ENCODE measurements at places on chromosomes 11 and 22.

DNA sequence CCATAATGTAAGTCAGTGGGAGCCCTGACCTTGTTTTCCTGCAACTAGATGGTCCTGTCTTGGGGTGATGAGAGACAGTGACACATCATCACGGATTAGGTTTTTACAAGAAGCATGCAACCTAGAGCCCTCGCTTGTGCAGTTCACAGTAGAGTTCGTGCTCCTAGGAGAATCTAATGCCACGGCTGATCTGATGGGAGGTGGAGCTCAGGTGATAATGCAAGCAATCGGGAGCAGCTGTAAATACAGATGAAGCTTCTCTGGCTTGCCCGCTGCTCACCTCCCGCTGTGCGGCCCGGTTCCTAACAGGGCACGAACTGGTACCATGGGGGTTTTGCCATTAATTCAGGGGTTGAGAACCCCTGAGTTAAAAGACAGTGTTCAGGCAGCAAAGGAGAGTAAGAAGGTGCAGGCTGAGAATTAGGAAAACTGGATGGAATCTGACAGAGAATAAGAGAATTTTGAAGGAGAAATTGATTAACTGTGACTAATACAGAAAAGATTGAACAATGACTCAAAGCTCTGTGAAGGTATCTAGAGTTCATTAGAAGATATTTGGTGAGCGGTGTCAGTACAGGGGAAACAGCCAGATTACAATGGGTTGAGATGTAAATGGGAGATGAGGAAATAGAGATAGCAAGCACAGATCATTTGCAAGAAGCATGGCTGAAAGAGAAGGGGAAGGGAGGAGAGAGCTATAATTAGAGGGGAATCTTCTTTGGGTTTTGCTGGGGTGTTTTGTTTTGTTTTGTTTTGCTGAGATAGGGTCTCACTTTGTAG is 21.0 kb downstream of the WEE1 start:
- no peak for DNase-seq

GRCh38 chr11:3156282-3156660 is 8.8 kb downstream of the OSBPL5 start:
- no peak for DNase-seq

- DNase-seq, result peak; percentile 3
These were observed 774 bp upstream of the E2F8 start for GRCh38 chr11:19241260-19242178.

- DNase-seq, result no peak
These were observed 234 bp downstream of the SESN3 start for GRCh38 chr11:95230810-95231126.

- no peak for DNase-seq
These were observed 49.2 kb upstream of the EMID1 start for GRCh38 chr22:29156507-29156906.

- DNase-seq, result peak; percentile 95
These were observed at the start of gene PAK1 for GRCh38 chr11:77473801-77474683. TSS of gene PAK1 (minus strand) at chr11:77474094. CDS start at chr11:77392520, 81,574 bp downstream.

GRCh38 chr11:128924104-128924503 is 18.6 kb downstream of the TP53AIP1 start:
- DNase-seq, result no peak

Data from activated CD4-positive, alpha-beta T cell treated with anti-CD3 and anti-CD28 coated beads, Interleukin-2, amount 50 U/mL, for 1 hour (primary cell).